Fibroblast of skin of left biceps (primary cell): ENCODE measurements at places on chromosomes 4 and X.

DNA sequence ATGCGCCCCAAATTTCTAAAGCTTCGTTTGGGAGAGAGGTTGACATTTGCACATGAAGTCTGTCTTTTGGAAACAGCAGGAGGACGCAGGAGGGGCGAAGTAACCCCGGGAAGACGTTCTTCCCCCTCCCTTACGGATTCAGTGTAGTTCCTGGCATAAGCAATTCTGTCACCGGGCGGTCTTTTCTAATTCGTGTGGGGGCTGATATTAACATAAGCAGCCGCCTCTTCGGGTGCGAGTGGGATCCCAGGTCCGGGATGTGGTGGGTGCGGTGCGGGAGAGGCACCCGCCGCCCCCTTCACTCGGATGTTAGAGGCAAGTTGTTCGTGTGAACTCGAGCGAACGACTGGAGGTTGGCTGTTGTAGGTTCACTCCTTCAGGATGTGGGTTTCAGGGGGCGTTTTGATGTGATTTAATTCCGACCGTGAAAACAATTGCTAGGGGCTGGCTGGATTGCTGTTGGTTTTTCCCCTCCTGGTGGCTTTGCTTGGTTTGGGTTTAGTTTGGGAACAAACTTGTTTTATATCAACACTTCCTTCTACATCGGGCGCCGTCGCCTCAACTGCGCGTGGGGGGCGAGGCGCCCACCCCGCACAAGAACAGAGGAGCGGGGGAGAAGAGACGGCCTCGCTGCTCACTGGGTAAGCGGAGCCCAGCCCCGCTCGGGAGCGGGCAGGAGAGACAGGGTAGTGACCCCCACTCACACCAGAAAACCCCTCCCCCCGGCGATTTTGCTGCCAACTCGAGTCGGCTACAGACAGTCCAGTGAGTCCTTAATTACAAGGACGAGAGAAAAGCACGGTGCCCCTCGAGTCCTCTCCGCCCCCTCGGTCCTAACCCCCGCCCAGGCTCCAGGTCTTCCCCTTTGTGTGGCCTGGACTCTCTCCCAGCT lies 2.9 kb upstream of the LEF1 start:
- DNase-seq, result no peak

DNA sequence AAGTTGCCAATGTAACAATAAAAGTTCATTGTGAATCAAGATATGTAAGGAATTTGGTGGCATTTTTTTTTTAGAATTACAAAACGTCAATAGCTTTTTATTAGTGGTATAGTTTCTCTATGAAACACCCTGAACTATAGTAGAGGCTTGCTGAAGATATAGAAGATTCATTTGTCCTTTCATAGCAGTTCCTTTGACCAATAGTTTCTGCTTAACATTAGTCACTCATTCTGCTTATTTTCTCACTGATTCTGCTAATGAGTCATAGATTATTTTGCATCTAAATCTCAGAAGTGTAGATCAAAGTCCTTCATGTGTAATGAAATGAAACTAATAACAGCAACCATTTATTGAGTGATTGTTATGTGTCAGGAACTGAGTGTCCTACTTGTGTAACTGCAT lies 205.0 kb upstream of the TET2 start:
- no peak for DNase-seq

DNA sequence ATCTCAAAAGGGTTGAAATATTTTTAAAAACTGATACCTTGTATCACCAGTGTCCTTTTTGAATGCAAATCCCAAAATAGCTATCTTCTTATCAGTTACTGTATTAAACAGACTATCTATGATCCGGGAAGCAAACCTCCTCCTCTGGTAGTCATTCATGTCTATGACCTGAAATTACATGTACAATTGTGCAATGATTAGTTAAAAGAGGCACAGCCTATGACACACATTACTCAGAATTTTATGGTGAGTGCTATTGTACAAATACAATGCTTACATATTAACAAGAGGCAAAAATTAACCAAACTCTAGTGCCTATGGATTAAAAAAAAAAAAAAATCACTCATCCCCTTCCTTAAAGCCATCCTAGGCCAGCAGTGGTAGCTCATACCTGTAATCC lies 21.7 kb downstream of the UGDH start:
- DNase-seq, result no peak

DNA sequence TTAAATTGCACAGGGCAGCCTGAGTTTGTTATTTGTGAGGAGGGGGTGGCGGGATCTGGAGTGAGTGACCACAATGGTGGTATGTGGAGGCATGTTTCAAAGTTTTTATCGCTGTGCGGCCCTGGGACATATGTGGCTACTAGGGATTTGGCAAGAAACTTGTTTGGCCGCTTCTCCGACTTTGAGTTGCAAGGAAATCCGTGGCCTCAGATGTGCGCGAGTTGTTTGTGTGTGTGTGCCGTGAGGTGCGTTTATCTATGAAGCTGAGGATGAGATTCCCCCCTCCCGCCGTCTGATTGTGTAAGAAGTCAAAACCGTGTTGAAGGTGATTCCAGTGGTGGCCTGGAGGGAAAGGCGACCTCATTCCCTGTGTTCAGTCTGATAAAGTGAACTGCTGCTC lies 1.4 kb downstream of the JADE3 start:
- no peak for DNase-seq

GRCh38 chrX:11427453-11428071 lies 134.3 kb downstream of the AMELX start:
- no peak for DNase-seq

- DNase-seq, result no peak
These were observed 70.4 kb downstream of the FGFBP1 start for GRCh38 chr4:15868111-15868510.

GRCh38 chr4:107734120-107734519 lies 14.1 kb upstream of the PAPSS1 start:
- no peak for DNase-seq

DNA sequence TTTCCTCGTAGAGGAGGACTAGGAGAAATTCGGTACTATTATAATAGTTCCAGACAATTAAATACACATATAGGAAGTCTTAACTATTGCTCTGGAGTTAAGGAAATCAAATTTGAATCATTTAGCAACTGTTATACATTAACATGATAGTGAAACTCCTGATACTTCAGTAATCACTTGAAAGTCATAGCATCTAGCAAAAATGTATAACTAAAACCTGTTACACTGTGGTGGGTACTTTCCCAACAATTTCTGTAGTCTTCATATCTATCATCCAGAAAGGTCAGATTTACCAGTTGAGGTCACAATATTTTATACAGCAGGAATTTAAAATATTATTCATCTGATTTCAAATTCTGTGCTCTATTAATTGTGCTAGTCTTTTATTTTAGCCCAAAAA lies 669.6 kb upstream of the PCDH10 start:
- DNase-seq, result no peak

DNA sequence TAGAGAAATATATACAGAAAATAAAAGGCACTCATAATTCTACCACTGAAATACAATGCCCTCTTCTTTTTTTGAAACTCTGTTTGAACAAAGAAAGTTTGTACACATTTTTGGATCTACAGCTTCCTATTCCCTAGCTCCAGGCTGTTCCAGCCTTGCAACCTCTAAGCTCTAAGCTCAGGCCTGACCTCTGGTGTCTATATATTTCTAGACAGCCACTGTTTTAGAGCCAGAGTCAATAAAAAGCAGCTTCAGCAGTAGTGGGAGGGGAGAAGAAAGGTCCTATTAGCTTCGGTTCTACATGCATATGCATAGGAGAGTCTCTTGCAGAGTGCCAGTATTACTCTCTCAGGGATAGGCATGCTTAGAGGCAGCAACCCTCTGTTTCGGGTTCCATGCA lies 39.7 kb downstream of the CLDN2 start:
- no peak for DNase-seq

GRCh38 chr4:157810137-157810774 lies 362.6 kb downstream of the GASK1B start:
- DNase-seq, result no peak

- peak; percentile 50 for DNase-seq
These were observed 361.2 kb downstream of the PCDH7 start for GRCh38 chr4:31081366-31081765.

DNA sequence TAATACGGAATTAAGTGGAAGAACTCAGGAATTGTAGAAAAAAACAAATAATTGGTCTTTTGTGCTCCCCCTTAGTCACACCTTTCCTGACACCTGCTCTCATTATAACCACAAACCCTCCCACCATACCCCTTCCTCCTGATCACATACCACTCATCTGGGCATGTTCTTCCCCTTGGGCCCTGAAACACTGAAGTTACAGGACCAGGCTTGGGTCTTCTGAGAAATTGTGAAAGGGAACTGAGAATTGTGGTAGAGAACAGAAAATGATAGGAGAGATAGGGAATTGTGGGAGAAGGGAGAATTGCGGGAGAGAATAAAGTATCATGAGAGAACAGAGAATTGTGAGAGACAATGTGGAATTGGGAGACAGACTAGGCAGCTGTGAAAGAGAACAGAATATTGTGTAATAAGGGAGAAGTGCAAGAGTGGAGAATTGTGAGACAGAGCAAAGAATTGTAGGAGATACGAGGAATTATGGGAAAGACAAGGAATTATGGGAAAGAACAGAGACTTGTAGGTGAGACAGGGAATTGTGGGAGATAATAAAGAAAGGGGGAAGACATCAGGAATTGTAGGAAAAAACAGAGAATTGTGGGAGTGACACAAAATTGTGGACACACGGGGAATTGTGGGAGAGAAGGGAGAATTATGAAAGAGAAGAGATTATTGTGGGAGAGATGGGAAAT lies 2.7 kb upstream of the HCCS start:
- DNase-seq, result no peak

DNA sequence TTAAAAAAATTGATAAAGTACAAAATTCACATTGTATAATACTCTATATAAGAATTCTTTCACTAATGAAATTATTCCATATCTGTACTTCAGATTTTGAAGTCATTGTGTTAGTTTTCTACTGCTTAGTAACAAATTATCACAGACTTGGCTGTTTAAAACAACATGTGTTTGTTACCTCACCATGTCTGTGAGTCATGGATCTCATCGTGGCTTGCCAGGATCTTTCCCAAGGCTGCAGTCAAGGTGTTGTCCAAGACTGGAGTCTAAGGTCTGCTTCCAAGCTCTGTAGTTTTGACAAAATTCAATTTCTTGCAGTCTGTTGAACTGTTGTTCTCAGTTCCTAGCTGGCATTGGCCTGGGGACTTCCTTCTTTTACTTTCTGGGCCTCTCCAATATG lies 1286.9 kb downstream of the ADGRL3 start:
- no peak for DNase-seq

DNA sequence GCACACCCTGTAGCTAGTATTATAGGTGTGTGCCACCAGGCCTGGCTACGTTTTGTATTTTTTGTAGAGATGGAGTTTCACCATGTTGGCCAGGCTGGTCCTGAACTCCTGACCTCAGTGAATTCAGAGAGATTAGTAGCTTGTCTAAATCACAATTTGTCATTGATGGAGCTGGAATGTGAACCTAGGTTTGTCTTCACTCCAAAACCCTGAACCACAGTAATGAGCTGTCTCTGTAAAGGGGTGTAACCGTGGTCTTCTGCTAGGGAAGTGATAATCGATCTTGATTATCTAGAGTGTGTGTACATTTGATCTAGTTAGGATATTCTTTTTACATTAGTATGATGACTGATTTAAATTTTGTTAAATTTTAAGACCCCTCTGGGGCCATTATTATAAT lies 8.3 kb downstream of the ARHGAP10 start:
- no peak for DNase-seq

GRCh38 chr4:39698424-39699009 lies 581 bp downstream of the UBE2K start:
- DNase-seq, result no peak

GRCh38 chr4:99817309-99817890 lies 773 bp downstream of the DAPP1 start:
- no peak for DNase-seq

- DNase-seq, result no peak
These were observed 17.8 kb upstream of the SPRY1 start for GRCh38 chr4:123378794-123379193.

DNA sequence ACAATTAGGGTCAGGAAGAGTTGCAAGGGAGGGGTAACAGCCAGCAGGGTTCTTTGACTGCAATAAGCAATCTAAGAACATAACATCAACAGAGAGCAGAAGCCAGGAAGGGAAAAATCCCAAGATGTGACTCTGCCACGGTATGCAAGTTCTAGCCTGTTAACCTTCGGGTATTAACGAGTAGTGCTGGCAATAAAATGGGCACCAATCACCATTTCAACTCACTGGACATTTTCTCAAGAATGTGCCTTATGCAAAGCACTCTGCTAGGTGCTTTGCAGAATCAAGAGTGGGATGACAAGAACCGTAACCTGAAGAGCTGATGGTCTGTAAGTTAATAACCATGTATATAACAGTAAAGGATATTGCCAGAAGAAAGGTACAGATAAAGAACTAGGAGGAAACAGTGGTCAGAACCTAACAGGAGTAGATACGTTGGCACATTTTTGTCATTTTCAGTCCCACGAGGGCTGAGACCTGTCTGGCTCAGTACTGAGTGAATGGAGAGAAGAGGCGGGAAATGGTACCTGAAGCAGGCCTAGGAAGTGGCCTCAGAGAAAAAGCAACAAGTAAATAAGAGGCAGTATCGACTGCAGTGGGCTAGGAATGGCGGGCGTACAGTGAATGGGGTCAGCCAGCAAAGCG lies 2.7 kb downstream of the ELOVL6 start:
- DNase-seq, result no peak

GRCh38 chrX:147900349-147900748 lies 11.4 kb upstream of the FMR1 start:
- DNase-seq, result no peak

- no peak for DNase-seq
These were observed 92.4 kb downstream of the NEUROG2 start for GRCh38 chr4:112423591-112423990.

DNA sequence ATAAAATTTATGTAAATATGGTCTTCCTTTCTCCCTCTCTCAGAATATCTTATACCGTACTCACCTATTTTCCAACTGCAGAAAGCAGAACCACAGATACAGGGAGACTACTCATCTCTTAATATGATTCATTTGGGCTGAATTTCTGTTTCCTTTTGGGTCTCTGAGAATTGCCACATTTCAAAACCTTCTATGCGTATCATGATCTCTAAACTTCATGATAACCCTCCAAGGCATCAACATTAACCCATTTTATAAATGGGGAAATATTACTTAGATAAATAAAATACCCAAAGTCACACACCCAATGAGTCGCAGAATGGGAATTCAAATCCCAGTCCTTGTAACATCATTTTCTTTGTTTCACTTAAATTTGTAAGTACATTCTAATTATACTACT lies 16.6 kb upstream of the PRDM8 start:
- DNase-seq, result no peak

DNA sequence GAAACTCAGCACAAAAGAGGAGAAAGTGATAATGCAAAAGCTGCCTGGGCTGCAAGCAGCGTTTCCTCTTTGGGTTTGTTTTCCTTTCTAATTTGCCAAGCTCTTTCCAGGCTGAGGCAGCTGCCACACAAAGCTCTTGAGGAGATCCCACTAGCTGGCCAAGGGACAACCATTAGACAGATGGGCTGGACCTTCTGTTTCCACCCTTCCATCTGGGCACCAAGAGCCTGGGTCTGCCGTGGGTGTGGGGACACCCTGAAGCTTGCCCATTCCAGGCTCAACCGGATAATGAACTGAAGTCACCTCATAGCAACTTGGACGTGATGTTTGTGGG lies 194.6 kb upstream of the C1QTNF7 start:
- no peak for DNase-seq

- no peak for DNase-seq
These were observed 29.5 kb upstream of the IRF2 start for GRCh38 chr4:184503869-184504300.
